ENCODE measurements at places on chromosomes 6 and 20.

- DNase-seq: no peak
Observed at GRCh38 chr6:145147559-145147958, 587.8 kb downstream of the EPM2A start.

DNA sequence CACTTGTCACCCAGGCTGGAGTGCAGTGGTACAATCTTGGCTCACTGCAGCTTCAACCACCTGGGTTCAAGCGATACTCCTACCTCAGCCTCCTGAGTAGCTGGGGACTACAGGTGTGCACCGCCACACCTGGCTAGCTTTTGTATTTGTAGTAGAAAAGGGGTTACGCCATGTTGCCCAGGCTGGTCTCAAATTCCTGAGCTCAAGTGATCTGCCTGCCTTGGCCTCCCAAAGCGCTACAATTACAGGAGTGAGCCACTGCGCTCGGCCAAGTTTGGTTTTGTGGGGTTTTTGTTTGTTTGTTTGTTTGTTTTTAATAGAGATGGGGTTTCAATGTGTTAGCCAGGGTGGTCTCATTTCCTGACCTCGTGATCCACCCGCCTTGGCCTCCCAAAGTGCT is 12.3 kb downstream of the LOC128125822 start:
- no peak for DNase-seq

GRCh38 chr20:5864428-5864827 is 85.9 kb downstream of the TRMT6 start:
- no peak for DNase-seq

DNA sequence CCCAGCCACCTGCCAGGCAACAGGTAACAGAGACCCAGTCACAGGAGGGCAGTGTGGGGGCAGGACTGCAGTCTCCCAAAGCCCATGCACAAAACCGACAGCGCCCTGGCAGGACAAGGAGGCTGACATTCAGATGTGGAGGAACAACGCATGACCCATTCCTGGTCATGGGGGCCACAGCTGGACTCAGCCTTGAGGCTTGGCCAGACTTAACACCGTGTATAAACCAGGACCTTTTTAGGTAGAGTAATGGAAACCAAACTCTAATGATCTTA is 8.1 kb downstream of the GFRA4 start:
- DNase-seq: no peak

- no peak for DNase-seq
Observed at GRCh38 chr6:47164877-47165276, 122.7 kb upstream of the ADGRF1 start.

DNA sequence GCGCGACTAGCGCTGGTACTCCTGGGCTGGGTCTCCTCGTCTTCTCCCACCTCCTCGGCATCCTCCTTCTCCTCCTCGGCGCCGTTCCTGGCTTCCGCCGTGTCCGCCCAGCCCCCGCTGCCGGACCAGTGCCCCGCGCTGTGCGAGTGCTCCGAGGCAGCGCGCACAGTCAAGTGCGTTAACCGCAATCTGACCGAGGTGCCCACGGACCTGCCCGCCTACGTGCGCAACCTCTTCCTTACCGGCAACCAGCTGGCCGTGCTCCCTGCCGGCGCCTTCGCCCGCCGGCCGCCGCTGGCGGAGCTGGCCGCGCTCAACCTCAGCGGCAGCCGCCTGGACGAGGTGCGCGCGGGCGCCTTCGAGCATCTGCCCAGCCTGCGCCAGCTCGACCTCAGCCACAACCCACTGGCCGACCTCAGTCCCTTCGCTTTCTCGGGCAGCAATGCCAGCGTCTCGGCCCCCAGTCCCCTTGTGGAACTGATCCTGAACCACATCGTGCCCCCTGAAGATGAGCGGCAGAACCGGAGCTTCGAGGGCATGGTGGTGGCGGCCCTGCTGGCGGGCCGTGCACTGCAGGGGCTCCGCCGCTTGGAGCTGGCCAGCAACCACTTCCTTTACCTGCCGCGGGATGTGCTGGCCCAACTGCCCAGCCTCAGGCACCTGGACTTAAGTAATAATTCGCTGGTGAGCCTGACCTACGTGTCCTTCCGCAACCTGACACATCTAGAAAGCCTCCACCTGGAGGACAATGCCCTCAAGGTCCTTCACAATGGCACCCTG is 1.6 kb downstream of the TPBG start:
- DNase-seq: no peak

DNA sequence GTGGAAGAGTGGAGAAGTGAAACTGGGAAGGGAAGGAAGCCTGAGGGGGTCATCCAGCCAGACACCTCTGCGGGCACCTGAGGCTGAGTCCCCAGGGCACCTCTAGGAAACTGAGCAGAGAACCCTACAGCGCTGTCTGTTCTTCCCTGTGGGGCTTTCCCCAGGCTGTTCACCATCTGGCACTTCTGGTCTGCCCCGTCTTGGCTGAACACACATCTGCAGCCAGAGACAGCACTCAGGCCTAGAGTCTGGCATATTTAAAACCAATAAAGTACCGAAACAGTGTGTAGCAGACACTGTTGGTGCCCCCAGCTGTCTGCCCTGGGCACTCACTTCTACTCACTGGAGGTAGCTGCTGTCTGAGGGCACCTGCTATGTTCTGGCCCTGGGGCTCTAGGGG is 9.4 kb upstream of the ARFGEF2 start:
- no peak for DNase-seq

- no peak for DNase-seq
Observed at GRCh38 chr6:43917878-43918382, 147.9 kb downstream of the VEGFA start.

DNA sequence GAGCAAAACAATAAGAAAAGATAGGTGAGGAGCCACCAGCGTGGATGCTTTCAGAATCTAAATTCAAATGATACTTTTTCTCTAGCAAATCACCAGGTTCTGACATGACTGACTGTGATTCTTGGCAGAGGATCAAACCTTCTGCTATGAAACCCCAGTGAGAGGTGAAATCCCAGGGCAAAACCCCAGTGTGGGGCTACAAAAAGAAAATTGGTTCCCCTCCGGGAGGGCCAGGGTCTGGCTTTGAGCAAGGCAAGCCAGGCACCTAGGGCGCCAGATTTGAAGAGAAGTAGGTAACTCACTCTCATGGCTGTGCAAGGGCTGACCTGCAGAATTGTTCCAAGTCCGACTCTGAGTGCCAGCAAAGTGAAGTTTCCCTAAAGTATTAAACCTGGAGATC is 20.2 kb upstream of the RALGAPA2 start:
- DNase-seq: no peak

DNA sequence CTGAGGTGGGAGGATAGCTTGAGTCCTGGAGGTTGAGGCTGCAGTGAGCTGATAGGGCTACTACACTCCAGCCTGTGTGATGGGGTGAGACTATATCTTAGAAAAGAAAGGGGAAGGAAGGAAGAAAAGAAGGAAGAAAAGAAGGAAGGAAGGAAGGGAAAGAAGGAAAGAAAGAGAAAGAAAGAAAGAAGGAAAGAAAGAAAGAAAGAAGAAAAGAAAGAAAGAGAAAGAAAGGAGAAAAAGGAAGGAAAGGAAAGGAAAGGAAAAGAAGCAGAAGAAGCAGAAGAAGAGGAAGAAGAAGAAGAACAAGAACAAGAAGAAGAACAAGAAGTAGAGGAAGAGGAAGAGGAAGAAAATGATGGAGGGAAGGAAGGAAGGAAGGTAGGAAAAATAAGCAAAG is 1130.2 kb upstream of the MAP3K7 start:
- DNase-seq: no peak

DNA sequence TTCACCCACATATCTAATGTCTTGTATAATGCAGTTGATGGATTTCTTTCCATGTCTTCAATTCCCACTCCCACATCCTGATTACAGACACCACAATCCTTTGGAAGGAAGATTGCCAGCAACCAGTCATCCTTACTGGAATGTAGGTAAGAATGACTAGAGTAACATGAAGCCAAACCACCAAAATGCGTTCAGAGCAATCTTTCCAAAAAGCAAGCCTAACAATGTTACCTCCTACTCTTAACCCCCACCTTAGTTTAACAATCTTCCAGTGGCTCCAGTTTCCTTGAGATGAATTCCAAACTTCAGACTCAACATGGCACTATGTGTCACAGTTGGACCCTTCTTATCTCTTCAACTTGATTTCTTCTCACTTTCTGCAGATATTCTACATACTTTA is 685.6 kb downstream of the DOK5 start:
- no peak for DNase-seq

GRCh38 chr20:32962053-32962452 is 42.2 kb downstream of the SUN5 start:
- no peak for DNase-seq

- peak; percentile 51 for DNase-seq
Observed at GRCh38 chr20:8722277-8722928, 346.5 kb upstream of the PLCB4 start.

GRCh38 chr20:38551056-38551626 is 29.9 kb upstream of the ADIG start:
- no peak for DNase-seq

DNA sequence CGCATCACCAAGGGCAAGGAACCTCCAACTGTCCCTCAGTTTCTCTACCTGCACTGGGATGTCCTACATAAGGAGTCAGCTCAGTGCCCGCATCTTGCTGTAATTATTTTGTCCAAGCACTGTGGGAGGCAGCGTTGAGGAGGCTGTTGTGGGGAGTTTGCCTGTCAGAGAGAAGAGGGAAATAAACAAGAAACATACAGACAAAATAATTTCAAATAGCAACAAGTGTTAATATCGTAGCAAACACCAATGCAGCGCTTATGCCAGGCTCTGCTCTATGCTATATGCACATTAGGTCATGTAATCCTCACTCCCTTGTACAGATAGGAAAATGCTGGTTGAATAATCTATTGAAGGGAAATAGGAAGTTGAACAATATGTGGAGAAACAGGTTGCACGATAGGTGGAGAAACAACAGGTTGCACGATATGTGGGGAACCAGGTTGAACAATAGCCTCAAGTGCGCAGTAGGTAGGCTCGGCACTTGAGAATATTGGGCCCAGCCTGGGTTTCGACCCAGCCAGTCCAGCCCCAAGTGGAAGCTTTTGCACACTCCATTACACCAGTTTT is 91.2 kb upstream of the SIRPA start:
- no peak for DNase-seq

- no peak for DNase-seq
Observed at GRCh38 chr6:33237741-33238140, 29.4 kb downstream of the RING1 start.

DNA sequence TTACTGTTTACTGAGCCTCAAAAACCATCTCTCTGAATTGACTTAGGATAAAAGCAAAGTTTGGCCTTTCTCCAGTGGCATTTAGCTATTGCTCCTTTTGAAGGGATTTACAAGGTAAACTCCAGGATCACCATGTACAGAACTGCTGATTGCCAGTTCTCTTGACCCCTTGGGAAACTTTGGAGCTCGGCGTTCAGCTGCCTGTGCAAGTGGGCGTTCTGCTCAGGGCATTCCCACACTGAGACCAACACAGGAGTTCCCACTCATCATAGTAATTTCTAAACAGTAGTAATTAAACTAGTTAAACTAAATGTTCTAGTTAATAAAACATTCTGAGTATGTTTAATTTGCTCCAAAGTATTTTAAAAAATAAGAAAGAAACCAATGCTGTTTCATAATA is 14.9 kb downstream of the KCNQ5 start:
- no peak for DNase-seq

- no peak for DNase-seq
Observed at GRCh38 chr6:90787446-90787845, 200.6 kb upstream of the MAP3K7 start.

DNA sequence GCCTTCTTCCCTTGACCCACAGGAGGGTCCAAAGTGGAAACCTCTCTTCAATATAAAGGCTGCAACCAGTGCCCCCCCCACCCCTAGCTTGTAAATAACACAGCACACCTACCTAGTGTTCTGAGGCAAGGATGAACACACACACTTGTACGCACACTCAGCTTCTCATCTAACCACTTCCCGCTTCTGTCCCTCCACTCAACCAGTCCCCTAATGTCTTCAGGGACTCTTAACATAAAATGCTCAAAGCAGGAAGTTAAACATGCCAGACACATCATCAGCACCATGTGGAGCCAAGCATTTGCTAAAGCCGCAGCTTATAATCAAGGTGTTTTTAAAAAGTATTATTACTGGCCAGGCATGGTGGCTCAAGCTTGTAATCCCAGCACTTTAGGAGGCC is 35.3 kb downstream of the FOXQ1 start:
- DNase-seq: no peak

- no peak for DNase-seq
Observed at GRCh38 chr6:134161041-134161440, 108.6 kb upstream of the SLC2A12 start.

- DNase-seq: no peak
Observed at GRCh38 chr20:50003253-50003656, 20.5 kb downstream of the SNAI1 start.

DNA sequence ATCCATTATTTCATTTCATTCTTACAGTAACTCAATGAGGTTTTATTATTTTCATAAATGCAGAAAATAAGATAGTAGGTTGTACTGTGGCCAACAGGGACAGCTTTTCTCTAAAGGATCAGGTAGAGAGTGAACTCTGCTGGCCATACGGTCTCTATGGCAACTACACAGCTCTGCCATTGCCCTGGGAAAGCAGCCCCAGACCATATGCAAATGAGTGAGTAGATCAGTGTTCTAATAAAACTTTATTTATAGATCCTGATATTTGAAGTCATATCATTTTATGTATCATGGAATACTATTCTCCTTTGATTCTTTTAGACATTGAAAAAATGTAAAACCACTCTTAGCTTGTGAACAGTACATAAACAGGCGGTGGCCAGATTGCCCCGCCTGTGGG is 192.5 kb upstream of the RREB1 start:
- no peak for DNase-seq

GRCh38 chr20:63310265-63310991 is 17.4 kb downstream of the COL20A1 start:
- no peak for DNase-seq

- DNase-seq: no peak
Observed at GRCh38 chr6:15274692-15275387, 29.0 kb downstream of the JARID2 start.

DNA sequence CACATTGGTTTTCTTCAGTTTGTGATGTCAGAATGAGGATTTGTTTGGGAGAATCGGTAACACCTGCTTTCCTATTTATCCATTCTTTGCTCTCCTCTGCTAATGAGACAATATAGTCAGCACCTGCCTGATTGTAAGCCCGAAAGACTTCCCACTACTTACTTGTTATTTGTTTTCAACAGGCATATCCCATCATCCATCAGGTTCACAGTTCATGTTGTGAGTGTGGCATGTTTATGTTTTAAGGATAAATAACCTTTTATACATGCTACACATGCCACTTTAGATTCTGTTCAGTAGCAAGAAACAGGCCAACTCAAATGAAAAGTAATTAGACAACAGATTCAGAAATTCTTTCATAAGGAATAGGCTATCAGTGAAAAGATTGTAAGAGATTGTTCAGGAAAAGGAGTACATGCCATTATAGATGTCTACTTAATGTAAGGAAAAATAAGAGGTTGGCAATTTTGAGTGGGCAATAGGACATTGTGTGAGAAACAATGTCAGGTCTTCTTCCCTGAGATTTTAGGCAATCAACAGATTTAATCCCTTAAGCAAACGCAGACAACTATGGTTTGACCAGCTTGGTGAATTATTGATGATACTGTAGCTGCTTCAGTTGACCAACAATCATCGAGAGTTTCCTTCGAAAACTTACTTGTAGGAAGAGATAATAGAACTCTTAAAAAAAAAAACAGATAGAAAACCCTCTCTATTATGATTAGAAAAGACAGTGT is 7.9 kb upstream of the GPRC6A start:
- DNase-seq: no peak

Data from Panc1 (cell line).